ENCODE measurements at places on chromosomes 1 and 21. TPM values are rescaled to one million over a fixed set of nuclear protein-coding genes. Genes with fewer than 3 reads are reported as not detected.

- H3K4me1 ChIP-seq = no peaks in the 10 kb centered on the region
- H3K27me3 ChIP-seq = peaks cover 32% of the 10 kb centered on the region
- no peak for DNase-seq
Measured at GRCh38 chr1:180137776-180138175, 16.9 kb upstream of the QSOX1 start.

DNA sequence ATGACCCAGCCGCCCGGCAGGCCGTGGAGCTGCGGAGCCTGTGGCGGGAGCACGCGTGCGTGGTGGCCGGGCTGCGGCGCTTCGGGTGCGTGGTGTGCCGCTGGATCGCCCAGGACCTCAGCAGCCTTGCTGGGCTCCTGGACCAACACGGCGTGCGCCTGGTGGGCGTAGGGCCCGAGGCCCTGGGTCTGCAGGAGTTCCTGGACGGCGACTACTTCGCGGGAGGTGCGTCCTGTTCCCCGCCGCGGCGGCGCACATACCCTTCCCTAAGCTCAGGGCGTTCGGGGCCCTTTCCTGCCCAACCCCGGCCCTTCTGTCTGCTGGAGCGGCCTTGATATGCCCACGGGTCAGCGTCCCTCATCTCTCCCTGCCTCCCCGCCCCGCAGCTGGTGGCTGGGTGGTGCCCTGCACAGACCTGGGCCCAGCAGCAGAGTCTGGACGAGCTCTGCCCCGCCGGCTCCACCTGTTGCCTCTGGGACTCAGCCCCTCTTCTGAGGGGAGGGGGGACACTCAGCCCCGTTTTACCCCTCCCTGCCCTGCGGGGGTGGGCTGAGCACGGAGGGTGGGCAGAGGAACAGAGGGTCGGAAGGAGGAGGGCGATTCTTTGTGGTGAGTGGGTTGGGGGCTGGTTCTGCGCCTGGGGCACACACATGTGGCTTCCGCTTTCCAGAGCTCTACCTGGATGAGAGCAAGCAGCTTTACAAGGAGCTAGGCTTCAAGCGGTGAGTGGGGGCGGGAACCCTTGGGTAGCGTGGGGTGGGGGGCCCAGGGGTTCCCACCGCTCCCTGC is 688 bp downstream of the PRXL2B start:
- peaks cover 27% of the 10 kb centered on the region for H3K4me1 ChIP-seq
- peak overlapping the region; percentile 43 for H3K27ac ChIP-seq
- H3K4me3 ChIP-seq = peak overlapping the region; percentile 82
- no peaks in the 10 kb centered on the region for H3K27me3 ChIP-seq

The ELF3 gene
- total RNA-seq = 0.42 TPM

GRCh38 chr1:227730630-227731151 is 4.4 kb downstream of the JMJD4 start:
- no peak overlapping the region for H3K27ac ChIP-seq
- H3K4me3 ChIP-seq = no peak overlapping the region
- H3K4me1 ChIP-seq = peaks cover 26% of the 10 kb centered on the region
- H3K36me3 ChIP-seq = peaks cover 18% of the 10 kb centered on the region
- peaks cover 7% of the 10 kb centered on the region for H3K27me3 ChIP-seq

DNA sequence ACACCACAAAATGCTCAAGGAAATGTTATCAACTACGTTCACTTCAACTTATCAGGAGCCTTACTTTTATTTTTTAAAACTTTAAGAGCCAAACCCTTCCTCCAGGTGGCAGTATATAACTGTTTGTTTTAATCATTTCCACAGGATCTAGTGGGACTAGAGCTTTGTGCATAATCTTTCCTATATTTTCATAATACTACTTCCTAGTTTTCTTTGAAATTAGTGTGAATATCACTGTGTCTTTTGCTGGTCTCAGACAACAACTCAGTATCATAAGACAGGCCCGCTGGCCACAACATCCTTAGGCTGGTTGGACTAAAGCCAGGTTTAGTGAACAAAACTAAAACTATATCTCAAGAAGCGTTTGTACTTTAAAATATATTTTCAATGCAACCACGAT is 145.5 kb downstream of the TIAM1 start:
- H3K27me3 ChIP-seq = no peaks in the 10 kb centered on the region
- H3K36me3 ChIP-seq = peaks cover 26% of the 10 kb centered on the region
- H3K4me1 ChIP-seq = peaks cover 23% of the 10 kb centered on the region
- no peak overlapping the region for H3K27ac ChIP-seq
- H3K4me3 ChIP-seq = no peak overlapping the region
- no peak for DNase-seq

The KRTAP13-2 gene
- not detected for total RNA-seq

GRCh38 chr21:35503671-35504070 is 454.6 kb upstream of the RUNX1 start:
- no peaks in the 10 kb centered on the region for H3K27me3 ChIP-seq
- H3K4me1 ChIP-seq = peaks cover 25% of the 10 kb centered on the region
- H3K36me3 ChIP-seq = peaks cover 2% of the 10 kb centered on the region
- peak overlapping the region; percentile 10 for H3K4me3 ChIP-seq

DNA sequence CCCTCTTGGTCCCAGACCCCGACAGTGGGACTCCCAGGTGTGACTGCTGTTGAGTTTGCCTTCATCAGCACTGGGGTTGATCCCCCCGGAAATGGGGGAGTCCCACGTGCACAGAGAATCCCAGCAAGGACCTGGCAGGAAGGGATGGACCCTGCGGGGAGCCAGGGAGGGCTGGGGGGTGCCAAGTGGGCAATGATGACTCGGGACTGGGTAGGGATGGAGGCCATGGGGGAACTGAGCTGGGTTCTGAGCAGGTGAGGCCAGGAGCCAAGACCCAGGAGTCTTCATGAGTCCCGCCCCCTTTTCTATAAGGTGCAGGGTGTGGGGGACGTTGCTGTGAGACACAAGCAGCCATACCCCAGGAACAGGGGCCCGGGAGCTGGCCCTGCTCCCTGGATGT is 103.8 kb downstream of the CRYAA start:
- no peak overlapping the region for H3K4me3 ChIP-seq
- DNase-seq = no peak
- H3K36me3 ChIP-seq = no peaks in the 10 kb centered on the region
- peaks cover 11% of the 10 kb centered on the region for H3K27me3 ChIP-seq
- H3K27ac ChIP-seq = no peak overlapping the region

All from activated CD8-positive, alpha-beta T cell treated with anti-CD3 and anti-CD28 coated beads, Interleukin-2, amount 10 ng/mL, durations not matched to agents 7 days and 5 days (primary cell).